ENCODE measurements at places on chromosomes 7 and 10. TPM values are rescaled to one million over a fixed set of nuclear protein-coding genes. Genes with fewer than 3 reads are reported as not detected.
A peak's percentile ranks its signal among the peaks of the same experiment; 100 is the strongest.

DNA sequence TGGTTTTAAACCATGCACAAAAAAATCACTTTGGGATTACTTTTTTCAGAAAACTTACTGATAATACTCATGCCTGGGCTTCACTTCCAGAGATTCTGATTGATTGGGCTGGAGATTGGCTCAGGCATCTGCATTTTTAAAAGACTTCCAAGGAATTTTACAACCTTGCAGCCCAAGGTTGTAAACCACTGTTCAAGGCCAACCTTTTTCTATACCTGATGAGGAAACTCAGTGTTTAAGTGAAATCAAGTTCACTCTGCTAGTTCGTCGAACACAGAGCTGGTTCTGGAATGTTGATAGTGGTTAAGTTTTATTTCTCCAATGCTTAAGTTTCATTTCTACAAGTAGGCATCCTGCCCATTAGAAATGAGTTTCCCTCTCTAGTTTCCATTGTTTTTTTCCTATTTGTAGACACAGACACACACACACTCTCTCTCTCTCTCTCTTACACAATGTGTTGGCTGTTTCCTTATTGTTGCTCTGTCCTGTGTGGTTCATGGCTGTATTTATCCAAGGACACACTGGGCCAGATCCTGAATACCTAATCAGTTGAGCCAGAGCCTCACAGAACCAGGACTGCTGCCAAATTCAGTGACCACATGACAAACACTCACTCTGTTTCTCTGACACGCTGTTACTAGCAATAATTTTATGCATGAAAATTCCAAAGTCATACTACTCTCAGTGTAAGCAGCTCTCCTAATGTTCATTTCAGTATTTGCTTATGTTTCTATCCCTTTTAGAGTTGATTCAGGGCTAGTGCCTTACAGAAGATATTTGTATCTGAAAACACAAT lies 3.7 kb upstream of the IFIT1B start:
- H3K36me3 ChIP-seq = no peaks in the 10 kb centered on the region
- no peaks in the 10 kb centered on the region for H3K27me3 ChIP-seq
- peak; percentile 86 for DNase-seq
- peak overlapping the region; percentile 84 for H3K27ac ChIP-seq

DNA sequence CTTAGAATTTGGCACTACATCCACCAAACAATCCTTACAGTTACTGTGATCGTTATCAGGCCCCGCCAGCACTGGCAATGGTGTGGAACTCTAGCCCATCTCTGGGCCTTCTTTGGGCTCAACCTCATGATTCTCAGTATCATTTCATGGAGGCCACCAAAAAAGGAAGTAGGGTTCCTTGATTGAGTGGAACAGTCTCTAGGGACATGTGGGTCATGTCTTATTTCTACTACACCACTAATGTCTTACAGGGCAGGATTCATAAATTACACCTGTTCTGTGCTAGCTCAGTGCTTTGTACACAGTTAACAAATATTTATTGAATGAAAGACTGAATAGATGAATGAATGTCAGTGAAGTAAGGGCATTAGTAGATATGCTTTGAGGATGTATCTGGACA lies 53.9 kb downstream of the AP3M1 start:
- H3K4me3 ChIP-seq = no peak overlapping the region
- H3K4me1 ChIP-seq = no peaks in the 10 kb centered on the region
- DNase-seq = no peak
- H3K27ac ChIP-seq = no peak overlapping the region

SPDYE11 gene
- polyA plus RNA-seq = not detected

DNA sequence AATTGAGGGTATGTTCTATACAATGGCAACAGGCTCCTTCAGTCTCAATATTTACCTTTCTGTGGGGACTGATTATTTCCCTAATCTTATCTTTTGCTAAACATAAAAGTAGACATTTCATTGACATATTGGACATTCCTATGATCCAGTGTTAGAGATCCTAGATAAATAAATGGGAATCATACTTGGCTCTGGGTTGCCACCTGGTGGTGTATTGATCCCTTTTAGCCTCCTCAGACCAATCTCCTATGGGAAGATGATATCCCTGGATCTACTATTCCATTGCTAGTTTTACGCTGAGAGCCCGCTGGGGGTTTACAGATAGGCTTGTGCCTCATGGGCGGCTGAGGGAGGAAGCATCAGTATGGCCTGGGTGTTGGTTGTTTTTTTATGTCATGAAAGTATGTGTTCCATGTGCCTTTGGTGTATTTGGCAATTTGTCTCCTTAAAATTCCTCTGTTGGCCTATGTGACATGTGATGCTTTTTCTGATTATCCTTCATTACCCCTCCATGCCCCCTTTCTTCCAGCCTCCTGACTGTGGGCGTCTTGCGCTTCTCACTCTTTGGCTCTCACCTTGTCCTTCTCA lies 18.8 kb downstream of the CELF2 start:
- DNase-seq = no peak
- H3K27me3 ChIP-seq = no peaks in the 10 kb centered on the region
- no peaks in the 10 kb centered on the region for H3K36me3 ChIP-seq
- no peak overlapping the region for H3K4me3 ChIP-seq
- no peak overlapping the region for H3K27ac ChIP-seq

- peak; percentile 48 for DNase-seq
- no peaks in the 10 kb centered on the region for H3K27me3 ChIP-seq
- H3K36me3 ChIP-seq = no peaks in the 10 kb centered on the region
- H3K4me1 ChIP-seq = peaks cover 32% of the 10 kb centered on the region
- peak overlapping the region; percentile 93 for H3K27ac ChIP-seq
These were observed 578 bp downstream of the CACUL1 start for GRCh38 chr10:118754229-118754555.

MYO3A gene
- 0.04 TPM for polyA plus RNA-seq

- no peak overlapping the region for H3K27ac ChIP-seq
- H3K4me3 ChIP-seq = no peak overlapping the region
- H3K27me3 ChIP-seq = no peaks in the 10 kb centered on the region
- no peaks in the 10 kb centered on the region for H3K4me1 ChIP-seq
These were observed 97.3 kb downstream of the PDGFA start for GRCh38 chr7:422191-422885.

DNA sequence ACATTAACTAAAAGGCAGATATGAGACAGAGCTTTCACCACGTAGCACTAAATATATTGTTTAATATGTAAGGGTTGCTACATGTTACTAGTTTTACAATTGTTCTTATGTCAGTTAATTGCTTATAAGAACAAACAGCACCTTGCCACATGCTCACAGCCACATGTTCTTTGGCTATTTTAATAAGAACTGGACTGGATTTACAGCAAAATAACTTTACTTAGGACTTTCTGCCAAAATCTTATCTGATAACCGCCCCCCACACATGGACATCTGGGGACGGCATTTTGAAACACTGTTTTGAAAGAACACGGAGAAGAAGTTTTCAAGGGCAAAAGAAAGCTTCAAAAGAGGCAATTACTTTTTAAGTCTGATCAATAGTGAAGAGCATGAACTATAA lies 45.3 kb downstream of the JAZF1 start:
- H3K36me3 ChIP-seq = no peaks in the 10 kb centered on the region
- peaks cover 19% of the 10 kb centered on the region for H3K4me1 ChIP-seq
- H3K27ac ChIP-seq = no peak overlapping the region

DNA sequence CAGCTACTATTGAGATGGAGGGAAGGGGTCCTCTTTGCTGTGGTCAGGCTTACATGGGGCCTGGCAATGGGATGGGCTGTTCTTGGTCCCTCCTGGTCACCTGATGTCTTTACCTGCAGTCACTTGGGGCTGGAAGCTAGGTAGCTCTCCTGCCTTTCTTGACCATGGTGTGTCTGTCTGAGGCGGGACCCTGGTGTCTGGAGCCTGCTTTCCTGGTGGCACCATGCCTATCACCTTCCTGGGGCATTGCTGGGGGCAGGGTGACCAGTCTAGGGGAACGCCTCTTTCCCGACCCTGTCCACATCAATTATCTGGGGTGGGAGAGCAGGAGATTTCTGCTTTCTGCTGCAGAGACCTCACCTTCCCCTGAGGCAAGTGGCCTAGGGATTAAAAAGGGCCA lies 55.6 kb downstream of the ARHGAP22 start:
- no peak overlapping the region for H3K4me3 ChIP-seq
- H3K36me3 ChIP-seq = no peaks in the 10 kb centered on the region
- H3K4me1 ChIP-seq = no peaks in the 10 kb centered on the region
- no peak overlapping the region for H3K27ac ChIP-seq
- no peak for DNase-seq

GPR141 gene
- polyA plus RNA-seq = not detected

NT5C3A gene
- 17.6 TPM for polyA plus RNA-seq

GRCh38 chr7:92836489-92836999 lies at the start of gene CDK6:
Gene CDK6 (minus strand): TSS chr7:92836573. CDS start chr7:92833323, 3,250 bp downstream.
- peak within 1 kb of the TSS; percentile 74 for H3K27ac ChIP-seq
- no peaks in the 10 kb centered on the region for H3K36me3 ChIP-seq
- peaks cover 14% of the 10 kb centered on the region for H3K4me1 ChIP-seq

DNAJB12 gene
- 22.5 TPM for polyA plus RNA-seq

DNA sequence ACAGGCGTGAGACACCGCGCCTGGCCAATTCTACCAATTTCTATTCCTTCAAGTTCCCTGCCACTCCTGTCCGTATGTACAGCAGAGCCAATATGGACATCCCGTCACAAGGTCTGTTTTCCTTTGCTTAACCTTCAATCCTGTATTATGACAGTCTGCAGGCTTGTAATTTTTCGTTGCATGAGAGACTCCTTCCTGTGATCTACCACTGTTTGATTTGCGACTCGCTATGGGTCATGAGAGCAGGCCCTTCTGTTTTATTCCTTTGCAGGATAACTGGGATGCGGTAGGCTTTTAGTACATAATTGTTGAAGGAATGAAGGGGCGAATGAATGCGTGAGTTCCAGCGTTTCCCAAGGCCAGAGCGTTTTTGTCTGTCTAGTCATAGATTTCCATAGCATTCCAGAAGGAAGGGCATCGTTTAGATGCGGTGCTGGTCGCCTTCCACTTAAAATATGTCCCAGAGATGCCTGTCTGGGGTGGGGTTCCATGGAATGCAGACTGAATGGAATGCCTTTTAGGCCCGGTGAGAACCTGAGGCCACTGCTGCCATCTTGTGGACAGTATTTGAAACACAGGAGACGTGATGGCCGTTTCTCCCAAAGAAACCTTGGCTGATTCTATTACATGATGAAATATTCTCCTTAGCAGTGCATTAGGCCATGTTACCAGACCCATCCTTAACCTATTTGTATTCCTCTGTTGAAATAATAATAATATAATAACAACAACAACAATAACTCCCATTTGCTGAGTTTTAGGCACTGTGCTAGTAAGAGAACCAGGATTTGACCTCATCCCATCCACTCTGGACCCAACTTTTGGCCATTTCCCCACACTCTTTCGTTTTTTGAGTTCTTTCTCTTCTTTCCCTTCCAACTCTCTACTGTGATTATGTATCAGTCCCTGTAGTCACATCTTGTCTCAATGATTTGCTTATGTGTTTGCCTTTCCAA lies 193.2 kb downstream of the MYOF start:
- no peaks in the 10 kb centered on the region for H3K36me3 ChIP-seq
- H3K27me3 ChIP-seq = no peaks in the 10 kb centered on the region
- H3K4me1 ChIP-seq = no peaks in the 10 kb centered on the region
- no peak overlapping the region for H3K27ac ChIP-seq
- DNase-seq = peak; percentile 51
